ENCODE measurements at places on chromosomes 5 and 9.
A peak's percentile ranks its signal among the peaks of the same experiment; 100 is the strongest.

GRCh38 chr9:79395755-79396154 lies 176.0 kb upstream of the TLE4 start:
- DNase-seq = no peak

DNA sequence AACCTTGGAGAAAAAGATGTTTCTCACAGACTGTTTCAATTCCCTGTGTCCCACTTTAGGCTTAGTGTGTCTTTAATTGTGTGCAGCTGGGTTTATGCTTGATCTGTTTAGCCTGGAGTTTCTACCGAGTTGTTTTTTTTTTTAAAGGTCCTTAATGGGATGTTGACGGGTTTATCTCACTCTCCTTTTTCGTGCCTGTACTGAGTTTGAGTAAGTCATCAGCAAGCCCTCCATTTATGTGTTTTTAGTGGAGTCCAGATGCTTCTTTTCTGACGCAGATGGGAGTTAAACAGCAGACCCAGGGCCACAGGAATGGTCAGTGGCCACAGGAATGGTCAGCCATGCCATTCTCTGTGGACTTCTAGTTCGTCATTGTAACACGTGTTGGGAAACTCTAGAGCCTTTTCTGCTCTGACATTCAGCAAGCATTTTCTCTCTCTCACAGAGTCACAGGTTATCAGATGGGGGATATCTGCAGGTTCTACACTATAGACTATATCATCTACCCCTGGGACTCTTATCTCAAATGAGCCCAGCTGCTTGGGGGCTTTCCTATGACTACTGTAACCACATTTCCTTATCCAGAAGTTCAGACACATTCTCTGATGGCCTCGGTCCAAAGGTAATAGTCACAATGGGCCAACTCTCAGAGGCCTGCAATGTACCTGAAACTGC lies 190.5 kb downstream of the TTLL11 start:
- peak; percentile 54 for DNase-seq

GRCh38 chr5:132310141-132310834 lies 16.1 kb downstream of the SLC22A4 start:
- no peak for DNase-seq

DNA sequence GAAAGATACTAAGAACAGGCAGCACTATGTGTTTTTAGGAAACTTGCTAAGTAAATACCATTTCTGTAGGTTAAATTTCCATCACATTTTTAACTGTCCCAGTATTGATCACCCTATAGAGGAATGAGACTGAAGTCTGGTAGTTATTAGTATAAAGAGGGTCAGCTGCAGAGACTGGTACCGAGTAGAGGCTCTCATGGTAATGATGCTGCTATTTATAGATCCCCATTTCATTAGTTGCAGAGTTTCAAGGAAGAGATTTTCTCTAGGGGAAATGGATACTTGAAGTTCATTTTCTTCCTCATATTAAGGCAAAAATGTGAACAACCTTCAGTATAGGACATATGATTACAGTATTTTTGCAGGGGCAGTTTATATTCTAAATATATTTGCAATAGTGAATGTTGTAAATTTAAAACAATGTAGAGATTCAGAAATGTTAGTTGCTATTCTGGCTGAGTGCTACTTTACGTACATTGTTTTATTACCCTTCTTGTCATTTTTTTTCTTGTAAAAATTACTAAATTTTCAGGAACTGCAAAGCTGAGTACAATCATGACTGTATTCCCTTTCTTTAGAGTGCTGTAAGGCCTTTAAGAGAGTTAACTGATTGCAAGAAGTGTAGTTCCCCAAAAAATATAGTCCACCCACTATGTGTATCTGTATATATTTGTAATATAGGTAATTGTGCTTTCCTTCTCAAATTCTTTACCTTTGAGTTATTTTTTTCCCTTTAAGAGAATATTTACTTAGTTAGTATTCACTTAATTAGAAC lies 14.7 kb downstream of the PBX3 start:
- DNase-seq = no peak

Data from SK-N-SH (cell line).